ENCODE measurements at places on chromosomes 13 and 19. TPM values are rescaled to one million over a fixed set of nuclear protein-coding genes. Genes with fewer than 3 reads are reported as not detected.

DNA sequence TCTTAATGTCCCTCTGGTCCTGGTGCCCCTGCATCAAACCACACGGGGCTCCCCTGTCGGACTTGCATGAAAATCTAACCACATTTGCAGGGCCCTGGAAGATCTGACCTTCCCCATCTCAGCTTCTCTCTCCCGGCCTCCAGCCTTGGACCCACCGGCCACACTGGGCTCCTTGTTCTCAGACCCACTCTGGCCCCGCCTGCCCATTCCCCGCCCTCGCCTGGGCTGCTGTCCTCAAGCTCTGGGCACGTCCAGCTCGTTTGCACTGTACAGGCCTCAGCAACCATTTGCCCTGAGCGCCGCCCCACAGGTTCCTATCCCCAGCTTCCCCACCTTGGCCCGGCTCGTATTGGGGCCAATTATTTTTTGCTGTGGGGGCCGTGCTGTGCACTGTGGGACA, 10.5 kb downstream of the MYO9B start:
- DNase-seq, result no peak

DNA sequence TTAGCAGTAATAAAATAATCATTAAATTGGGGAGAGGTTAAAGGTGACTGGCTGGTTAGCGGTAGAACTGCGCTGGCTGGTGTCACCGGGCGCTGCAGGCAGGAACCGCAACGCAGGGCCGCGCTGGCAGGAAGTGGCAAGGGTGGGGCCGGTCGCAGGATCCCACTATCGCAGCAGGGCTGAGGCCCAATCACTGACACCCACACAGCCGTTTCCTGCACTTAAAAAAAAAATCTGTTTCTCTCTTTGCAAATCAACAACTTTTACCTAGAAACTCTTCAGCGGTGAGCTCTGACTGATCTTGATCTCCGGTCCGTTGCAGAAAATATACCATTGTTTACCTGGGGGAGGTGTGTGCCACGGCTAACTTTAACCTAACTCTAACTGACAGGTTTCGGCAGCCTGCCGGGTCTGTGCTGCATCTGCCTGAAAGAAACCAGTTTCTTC, 46.9 kb downstream of the KLF2 start:
- DNase-seq, result no peak

DNA sequence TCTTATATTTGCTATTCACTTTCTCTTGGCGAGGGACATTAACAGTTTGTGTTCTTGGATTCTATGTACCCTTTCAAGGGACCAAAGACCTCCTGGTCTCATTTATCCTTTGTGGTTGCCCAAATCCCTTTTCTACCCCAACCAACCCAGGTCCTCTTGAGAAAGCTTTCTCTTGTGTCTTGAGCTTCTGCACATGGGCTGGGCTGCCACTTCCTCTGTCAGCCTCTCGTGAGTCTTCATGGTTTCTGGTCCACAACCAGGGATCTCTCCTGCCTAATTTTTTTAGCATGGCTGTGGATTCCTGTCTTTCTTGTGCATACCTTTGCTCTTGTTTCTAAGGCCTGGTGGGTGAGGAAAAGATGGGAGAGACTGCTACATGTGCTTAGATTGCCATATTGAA, 14.9 kb downstream of the TIMM13 start:
- DNase-seq, result no peak

The EBI3 gene
- 3.1 TPM for polyA plus RNA-seq

DNA sequence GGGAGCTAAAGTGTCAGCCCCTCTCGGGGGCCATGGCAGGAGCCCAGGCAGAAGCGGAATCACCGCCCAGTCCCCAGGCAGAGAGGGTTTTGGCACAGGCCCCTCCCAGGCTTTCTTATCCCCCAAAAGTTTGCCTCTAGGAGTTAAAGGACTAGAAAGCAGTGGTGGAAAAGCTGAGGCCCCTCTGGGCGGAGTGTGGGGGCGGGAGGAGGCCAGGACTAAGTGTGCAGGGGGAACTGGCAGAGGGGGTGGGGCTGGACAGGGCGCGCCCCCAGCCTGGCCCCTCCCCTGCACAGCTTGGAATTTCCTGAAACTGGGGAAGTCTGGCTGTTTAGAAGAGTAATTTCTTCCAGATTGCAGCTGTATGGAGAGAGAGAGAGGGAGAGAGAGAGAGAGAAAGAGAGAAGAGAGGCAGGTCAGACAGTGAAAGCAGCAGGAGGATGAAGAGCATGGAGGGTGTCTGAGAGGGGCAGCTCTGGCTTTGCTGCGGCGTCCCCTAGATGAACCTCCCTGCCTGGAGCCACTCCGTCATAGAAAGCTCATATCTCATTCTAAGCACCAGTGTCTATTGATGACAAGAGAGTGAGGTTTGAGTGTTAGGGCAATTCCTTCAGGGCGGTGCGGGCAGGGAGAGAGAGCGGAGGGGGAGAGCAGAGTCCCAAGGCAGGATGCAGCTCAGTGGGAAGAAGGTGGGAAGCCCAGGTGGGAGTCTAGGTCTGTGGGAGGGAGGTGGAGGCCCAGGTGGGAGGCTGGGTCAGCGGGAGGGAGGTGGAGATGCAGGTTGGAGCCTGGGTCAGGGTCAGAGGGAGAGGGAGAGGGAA, at the start of gene CDC42EP5:
CDC42EP5 (minus strand) TSS at position 226 of the 821 bp plus-strand sequence. CDS start 7,749 bp downstream, outside the sequence.
- DNase-seq, result no peak

GRCh38 chr19:44653977-44654774, 10.5 kb downstream of the PVR start:
- peak; percentile 88 for DNase-seq

DNA sequence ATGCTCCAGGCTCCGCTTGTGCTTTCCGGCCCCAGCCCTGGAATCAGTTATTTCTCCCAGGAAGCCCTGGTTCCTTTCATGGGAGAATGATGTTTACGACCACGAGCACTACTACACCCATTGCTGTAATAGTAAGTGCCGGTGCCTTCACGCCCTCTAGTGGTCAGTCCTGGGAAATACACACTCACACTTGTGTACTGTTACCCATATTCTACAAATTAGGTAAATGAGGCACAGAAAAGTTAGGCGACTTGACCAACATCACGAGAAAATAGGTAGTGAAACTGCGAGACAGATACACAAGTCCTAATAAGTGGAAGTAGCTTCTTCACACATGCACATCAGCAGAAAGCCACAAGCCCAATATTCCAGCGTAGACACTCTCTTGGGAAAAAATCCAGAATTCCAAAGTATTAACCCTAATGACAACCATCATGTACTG, 21.7 kb downstream of the CEACAM21 start:
- peak; percentile 85 for DNase-seq

DNA sequence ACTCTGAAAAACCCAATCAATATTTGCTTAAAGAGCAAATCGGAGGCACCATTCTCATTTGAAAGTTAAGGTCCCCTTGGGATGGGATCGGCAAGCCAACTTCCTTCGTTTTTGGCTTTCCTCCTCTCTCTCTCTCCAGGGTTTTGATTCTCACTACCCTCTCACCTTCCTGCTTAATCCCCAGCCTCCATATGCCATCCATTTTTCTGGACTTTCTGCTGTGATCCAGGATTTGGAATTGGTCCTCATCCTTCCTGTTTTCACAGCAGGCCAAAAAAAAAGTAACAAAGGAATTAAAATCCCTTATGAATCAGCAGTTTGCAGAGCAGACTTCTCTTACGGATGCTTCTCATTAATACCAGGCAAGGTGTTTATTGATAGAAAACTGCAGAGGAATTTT, 283.1 kb upstream of the TMTC4 start:
- DNase-seq, result no peak

- DNase-seq, result peak; percentile 2
Measured at GRCh38 chr13:26923824-26924605, 163.4 kb upstream of the GPR12 start.

- no peak for DNase-seq
Measured at GRCh38 chr13:113922412-113923118, 51.3 kb downstream of the C13orf46 start.

DNA sequence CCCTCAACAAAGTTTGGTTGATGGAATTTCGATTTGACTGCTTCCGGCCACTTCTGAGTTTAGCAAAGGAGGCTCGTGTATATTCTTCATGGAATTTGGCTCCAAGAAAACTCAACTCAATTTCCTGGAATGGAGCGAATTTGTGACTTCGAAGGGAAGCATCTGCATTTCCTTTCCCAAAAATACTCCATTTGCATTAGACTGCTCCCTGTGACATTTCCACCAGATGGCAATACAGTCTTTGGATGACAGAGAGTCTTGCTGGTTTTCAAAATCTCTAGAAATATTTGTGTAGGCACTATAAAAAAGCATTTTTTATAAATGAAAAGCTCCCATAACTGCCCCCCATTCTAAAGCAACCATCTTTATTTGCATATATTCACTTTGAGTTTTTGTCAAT, 4.1 kb downstream of the C1QTNF9 start:
- peak; percentile 11 for DNase-seq

- no peak for DNase-seq
Measured at GRCh38 chr19:3762130-3762473, 380 bp upstream of the MRPL54 start.

- no peak for DNase-seq
Measured at GRCh38 chr13:44770951-44771350, 194.8 kb upstream of the TSC22D1 start.

DNA sequence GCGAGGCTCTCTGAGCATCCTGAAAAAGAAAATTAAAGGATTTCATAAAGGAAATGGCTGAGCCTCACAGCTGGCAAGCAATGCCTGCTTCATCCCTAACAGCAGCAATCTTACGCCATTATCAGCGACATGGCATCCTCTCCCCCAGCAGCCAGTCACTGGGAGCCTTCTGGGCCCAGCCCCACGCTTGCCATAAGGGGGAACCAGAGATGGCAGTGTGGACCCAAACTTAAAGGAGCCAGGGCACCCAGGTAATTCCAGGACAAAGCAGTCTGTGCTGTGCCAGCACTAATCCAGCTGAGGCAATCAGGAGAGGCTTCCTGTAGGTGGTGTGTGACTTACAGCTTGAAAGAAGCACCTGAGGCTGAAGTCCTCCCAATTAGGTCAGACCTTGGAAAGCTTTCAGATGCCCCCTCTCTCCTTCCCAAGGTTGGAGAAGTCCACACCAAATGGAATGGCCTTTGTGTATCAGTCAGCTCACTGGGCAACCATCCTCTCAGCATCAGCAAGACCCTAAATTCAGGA, 10.3 kb downstream of the VSTM2B start:
- no peak for DNase-seq

The ZNF235 gene
- 4.9 TPM for polyA plus RNA-seq

The IL12RB1 gene
- polyA plus RNA-seq, result not detected

The ARRDC5 gene
- not detected for polyA plus RNA-seq

The KDELR1 gene
- polyA plus RNA-seq, result 302 TPM

DNA sequence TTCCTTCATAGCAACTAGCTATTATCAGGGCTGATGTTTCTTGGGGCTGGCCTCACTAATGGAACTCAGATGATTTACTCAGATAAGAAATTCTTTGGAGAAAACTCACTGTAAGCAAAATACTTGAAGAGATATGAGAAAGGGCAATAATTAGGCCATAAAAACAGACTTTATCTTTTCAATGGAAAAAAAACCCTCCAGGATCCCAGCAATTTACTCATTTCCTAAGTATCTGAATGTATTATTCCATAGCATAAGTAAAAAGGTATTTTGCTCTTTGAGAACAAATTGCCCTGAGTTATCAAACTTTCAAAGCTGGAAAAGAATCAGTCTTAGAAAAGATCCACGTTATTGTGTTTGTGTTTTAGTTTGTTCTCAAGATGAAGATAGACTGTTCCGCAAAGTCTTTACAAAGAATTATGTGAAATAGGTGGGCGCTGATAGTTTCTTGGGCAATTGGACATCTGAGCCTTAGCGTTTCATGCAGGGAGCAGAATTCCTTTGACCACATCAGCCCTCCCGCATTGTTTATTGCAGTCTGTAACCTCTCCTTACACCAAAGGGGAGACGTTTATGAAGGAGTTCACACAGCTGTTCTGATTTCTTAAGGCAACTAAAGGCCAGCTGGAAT, 29.1 kb upstream of the CSNK1A1L start:
- DNase-seq, result no peak

DNA sequence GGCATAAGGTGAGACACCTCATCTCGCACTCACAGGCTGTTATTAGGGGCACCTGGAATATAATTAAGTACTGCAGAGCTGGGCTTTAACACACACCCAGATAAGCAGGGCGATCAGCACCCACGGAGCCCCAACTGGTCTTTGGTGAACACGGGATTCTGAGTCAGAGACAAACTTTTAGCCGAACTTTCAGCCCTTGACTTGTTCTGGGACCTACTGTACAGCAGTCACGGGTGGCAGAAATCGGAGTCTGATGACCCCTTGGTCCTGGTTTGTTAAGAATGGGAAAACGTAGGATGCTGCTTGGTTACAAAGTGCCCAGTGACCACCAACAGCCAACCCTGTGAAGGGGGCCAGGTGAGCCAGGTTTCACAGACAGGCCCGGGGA, 9.0 kb downstream of the SH3GL1 start:
- no peak for DNase-seq

The ZNF780B gene
- polyA plus RNA-seq, result 7.1 TPM

The LINGO3 gene
- polyA plus RNA-seq, result not detected

- DNase-seq, result no peak
Measured at GRCh38 chr19:42129399-42130253, 2.6 kb downstream of the POU2F2 start.

GRCh38 chr19:54013866-54014265, 22.4 kb downstream of the CACNG6 start:
- DNase-seq, result no peak

GRCh38 chr19:52188822-52189734, 774 bp upstream of the PPP2R1A start:
- DNase-seq, result no peak

The RLN3 gene
- not detected for polyA plus RNA-seq

GRCh38 chr13:38965281-38965680, 25.4 kb downstream of the STOML3 start:
- no peak for DNase-seq

The ACTMAP gene
- 14.8 TPM for polyA plus RNA-seq

GRCh38 chr13:25625414-25625813, 253.6 kb downstream of the ATP8A2 start:
- DNase-seq, result no peak

GRCh38 chr13:37105251-37105714, at the start of gene CSNK1A1L:
Gene CSNK1A1L, minus strand, starts transcription at chr13:37105664. Its CDS starts 408 bp downstream, at chr13:37105256.
- DNase-seq, result no peak

DNA sequence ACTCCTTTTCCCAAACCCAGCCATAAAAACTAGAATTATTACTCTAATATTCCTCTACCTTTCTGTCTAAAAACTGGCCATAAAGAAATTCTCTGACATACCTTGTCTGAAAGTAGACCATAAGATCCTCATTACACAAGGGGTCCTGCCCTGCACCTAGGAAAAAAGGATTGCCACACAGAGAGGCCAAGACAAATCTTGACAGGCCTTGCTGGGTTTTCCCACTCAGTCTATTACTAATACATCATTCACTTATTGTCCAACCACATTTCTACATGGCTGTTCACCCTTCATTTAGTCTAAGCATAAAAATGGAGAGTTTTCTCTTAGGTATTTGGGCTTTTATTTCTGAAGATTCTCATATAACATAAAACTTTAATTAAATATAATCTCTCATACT, 319.8 kb downstream of the PCDH20 start:
- DNase-seq, result no peak

Measured in A549 (cell line).